ENCODE measurements at places on chromosomes 3 and 15.

DNA sequence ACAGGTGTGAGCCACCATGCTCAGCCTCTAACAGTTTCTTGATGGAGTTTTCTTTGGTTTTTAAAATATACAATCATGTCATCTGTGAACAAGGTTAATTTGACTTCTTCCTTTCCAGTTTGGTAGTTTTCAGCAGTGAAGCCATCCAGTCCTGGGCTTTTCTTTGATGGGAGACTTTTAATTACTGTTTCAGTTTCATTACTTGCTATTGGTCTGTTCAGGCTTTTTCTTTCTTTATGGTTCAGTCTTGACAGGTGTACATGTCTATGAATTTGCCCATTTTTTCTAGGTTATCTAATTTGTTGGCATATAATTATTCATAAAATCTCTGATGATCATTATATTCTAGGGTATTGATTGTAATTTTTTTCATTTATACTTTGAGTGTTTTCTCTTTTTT lies 36.8 kb downstream of the PFN2 start:
- no peak for DNase-seq

GRCh38 chr3:111595232-111595631 lies at the start of gene ZBED2:
TSS of gene ZBED2 (minus strand) at chr3:111595346. CDS start at chr3:111594201, 1,145 bp downstream.
- peak; percentile 7 for DNase-seq

DNA sequence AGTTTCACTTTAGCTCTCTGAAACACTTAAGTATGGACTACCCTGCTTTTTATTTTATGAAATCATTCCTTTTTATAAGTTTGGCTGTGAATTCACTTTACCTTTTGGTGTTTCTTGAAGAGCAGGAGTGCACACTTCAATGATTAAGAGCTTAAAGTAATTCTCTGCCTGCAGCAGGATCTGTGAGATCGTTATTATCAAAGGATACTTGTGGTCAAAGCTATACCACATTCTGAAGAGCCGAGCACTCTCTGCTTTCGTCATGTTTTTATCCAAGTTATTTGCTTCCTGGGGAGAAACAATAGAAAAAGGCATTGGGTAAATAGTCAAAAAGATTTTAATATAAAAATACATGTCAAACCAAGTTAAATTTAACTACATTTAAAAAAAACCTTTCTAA lies 243.7 kb downstream of the CHST2 start:
- DNase-seq = no peak

DNA sequence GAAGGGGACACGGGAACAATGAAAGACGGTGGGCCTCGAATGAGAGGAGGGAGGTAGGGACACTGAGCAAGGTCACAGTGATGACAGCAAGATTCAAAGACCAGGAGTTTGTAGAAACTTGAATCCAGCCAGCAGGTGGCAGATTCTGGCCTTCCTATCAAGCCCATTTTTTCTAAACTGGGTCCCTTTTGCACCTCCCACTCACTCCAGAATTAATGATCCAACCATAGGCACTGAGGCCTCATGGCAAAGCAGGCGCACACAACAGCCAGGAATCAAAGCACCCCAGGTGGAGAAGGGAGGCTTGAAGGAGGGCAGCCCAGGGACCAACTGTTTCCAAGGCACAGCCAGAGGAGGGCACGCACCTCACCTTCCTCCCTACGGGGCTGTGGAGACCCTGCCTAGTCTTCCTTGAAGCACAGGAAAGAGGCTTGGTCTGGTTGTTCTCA lies 90.2 kb downstream of the ANP32A start:
- DNase-seq = peak; percentile 27

Data from nucleus accumbens (tissue), 56 donors.